ENCODE measurements at places on chromosomes 12 and 14.

DNA sequence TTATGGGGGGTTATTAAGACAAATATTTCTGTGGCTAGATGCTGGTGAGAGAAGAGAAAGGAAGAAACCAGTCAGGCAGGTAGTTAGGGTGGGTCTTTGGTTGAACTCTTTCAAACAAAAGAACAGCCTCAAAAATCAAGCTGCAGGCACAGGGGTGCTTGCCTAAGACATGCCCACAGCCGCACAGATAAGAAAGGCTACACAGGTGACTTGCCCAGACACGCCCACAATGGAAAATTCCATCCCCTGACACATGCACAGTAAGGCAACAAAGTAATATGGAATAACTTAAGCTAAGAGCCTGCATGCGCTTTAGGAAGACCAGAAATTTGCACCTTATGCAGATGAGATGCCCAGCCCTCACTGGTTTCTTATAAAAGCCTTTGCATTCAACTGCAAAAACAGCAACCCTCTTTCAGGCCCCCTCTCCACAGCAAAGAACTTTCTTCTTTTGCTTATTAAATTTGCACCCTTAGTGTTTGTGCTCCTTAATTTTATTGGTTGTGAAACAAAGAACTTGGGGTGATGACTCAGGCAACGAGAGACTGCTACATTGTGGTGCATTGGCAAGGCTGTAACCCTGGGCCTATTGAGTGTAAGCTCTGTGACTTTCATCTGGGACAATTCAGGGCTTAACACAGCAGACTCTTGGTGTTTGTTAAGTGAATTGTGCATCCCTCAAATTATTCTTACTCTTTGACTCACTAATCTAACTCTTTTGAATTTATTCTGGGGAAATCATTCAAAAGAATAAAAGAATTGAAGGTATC, 149.4 kb downstream of the RPAP3 start:
- no peak for DNase-seq

- peak; percentile 21 for DNase-seq
These were observed 75.4 kb upstream of the PWP1 start for GRCh38 chr12:107610021-107610859.

DNA sequence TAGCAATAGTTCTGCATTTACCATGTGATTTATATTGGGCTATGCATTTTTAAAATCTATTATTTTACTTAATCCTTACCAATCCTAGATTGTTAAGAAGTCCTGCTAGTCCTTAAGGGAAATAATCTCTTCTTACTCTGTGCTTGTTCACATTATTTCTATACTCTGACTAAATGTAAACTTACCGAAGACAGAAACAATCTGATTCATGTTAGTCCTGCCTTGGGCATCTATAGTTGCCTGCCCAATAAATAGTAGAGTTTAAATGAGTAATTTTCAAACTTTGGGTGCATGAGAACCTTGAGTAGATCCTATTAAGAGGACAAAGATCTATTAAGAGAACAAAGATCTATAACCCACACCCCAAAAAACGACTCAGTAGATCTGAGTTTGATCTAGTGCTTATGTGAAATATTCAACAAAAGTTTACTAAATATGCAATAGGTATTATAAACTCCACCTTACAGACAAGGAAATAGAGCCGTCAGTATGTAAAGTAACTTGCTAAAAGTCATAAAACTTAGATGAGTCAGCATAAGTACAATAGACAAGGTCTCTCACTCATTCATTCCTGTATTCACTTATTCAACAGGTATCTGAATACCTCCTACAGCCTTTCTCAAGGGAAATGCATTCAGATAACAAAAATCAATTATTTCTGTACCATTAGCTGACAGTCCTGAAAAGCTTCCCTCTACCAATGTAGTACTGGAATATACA, 127.6 kb downstream of the PAWR start:
- DNase-seq, result no peak

DNA sequence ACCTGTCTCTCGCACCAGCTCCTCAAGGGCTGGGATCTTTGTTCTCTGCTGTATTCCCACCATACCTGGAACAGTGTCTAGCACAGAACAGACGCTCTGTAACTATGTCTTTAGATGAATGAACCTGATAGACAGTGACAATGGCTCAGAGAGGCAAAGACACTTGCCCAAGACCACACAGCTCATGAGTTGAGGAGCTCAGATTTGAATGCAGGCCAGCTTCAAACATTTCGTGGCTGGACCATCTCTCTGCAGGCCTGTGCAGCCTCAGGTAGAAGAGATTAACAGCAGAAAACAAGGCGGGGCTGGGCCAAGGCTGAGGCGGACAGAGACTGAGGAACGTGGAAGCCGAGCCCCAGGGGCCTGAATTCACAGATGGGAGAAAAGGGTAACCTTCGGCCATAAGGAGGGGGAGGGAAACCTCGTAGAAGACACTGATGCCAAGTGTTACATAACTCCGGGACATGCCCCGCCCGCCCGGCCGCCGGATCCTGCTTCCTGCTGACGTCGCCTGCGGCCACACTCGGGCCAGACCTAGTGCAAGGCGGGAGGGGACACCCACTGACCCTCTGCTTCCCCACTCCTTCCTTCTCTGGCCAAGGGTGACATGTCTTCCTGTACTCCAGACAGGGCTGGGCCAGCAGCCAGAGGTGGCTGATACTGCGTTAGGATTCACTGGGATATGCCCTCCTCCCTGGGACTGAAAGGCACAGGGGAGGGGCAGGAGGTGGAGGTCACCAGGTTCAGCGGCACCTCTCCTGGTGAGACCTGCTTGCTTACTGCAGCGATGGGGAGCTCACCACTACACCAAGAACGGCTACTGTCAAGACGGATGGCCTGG, 86.8 kb downstream of the RFLNA start:
- no peak for DNase-seq

DNA sequence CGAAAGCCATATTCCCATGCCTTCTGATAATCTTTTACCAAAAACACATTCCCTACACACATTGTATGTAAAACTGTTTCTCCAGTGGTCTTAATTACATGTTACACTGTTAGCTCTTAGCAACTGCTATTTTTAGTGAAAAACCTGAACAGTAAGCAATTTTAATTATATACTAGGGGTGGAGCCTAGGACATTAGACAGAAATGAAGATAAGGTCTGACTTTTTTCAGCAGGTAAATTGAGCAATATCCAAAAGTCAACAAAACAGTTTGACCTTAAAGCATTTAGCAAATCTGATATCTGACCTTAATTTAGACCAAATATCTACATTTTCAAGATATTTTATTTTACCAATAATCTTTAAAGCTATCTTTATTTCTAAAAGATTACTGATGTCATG, 60.2 kb downstream of the PDE6H start:
- no peak for DNase-seq

DNA sequence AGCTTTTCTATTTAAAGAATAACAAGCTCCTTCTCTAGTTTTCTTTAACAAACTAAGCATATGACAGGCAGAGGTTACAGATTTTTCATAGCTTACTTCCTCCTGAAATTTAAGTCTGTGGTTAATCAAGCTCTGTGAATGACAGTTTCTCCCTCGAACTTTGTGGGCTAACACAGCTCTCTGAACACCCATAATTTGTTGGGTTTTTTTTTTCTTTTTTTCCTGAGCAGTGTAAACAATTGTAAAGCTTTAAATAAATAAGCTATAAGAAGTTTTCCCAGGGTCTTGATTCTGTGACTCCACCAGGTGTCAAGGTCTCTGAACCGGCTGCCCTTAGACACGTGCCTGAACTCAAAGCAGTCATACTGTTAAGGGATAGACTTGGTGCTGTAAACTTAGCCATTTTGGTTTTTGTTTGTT, 128.1 kb upstream of the AMIGO2 start:
- no peak for DNase-seq

DNA sequence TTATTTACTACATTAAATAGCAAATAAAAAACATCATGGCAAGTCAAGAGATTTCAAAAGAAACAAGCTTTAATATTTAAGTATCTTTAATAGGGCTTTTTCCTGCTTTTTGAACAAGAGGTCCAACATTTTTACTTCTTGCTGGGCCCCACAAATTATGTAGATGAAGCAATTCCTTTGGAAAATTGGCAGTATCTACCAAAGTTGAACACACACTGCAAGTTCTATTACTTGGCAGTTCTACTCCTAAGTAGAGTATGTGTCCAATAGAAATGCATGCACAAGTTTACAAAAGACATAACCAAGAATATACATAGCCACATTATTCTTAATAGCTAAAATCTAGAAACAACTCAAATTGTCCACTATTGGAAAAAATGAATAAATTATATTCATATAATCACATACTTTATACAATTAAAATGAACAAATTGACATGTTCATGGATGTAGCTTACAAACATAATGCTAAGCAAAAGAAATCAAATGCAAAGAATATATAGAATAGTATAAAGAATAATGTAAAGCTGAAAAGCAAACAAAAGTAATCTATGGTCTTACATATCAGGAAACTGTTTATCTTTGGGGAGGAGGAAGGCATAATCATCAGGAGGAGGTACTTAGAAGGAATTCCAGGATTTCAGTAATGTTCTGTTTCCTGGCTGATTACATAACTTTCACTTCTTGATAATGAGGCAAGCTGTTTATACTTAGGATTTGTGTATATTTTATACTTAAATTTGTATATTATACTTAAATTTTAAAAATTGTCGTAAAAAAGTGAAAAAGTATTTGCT, 6.5 kb upstream of the TMBIM4 start:
- no peak for DNase-seq

- no peak for DNase-seq
These were observed 18.9 kb downstream of the LMO3 start for GRCh38 chr12:16587110-16587453.

- no peak for DNase-seq
These were observed 150.3 kb upstream of the PTPRQ start for GRCh38 chr12:80293759-80294158.

DNA sequence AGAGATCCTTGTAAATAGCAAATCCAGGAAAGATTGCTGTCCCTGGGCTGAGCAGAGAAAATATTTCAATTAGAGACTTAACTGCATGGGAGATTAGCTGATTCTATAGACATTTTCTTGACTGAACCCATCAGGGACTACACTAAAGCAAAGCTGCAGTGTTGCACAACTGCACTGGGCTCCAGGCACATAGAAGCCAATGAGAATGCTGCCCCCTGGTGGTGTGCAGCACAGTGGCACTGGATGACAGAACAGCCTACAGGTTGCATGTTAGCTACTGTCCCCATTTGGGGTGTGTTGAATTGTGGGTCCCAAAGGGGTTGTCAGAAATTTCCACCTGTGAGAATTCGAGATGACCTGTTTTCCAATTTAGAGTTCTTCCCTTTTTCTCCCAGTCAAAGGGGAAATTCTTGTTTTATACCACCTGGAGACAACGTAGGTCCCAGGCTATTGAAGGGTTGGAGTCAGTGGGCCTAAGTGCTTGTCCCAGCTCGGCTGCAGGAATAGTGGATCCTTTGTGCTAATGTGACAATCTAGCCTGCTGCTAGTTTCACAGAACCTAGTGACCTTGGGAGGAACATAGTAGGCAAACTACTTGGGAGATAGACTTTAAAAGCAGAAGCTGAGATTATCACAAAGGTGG, 114.7 kb downstream of the SLC8A3 start:
- DNase-seq, result peak; percentile 42

DNA sequence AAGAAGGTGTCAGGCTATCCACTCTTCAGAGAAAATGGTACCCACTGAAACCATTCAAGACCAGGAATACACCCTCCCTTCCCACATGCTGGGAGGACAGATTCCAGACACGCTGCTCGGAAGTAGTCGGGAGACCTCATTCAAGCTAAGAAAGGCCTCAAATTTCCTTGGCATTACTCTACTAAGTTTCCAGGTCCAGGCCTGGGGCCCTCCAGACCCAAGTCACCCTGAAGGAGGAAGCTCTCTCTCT, 27.1 kb upstream of the RPLP0 start:
- DNase-seq, result no peak

DNA sequence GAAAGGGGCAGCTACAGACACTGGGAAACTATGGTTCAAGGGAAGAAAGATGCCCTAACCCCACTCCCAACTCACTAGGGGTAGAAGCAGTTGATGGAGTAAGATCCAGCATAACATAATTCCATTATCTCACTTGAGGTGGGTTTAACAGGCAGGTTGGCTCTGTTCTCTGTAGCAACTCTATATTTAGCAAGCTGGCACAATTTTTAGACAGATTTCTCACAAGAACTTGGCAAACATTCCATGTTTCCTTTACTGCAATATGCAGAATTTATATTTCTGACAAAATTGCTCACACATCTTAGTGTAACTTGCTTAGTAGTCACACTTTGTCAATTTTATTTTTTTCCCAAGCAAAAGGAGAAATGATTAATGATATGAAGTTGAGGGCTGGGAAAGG, 475.4 kb downstream of the RMST start:
- no peak for DNase-seq

GRCh38 chr14:100673085-100673806, 53.4 kb upstream of the DLK1 start:
- DNase-seq, result no peak

- no peak for DNase-seq
These were observed 4.6 kb upstream of the CYP46A1 start for GRCh38 chr14:99679543-99679942.

DNA sequence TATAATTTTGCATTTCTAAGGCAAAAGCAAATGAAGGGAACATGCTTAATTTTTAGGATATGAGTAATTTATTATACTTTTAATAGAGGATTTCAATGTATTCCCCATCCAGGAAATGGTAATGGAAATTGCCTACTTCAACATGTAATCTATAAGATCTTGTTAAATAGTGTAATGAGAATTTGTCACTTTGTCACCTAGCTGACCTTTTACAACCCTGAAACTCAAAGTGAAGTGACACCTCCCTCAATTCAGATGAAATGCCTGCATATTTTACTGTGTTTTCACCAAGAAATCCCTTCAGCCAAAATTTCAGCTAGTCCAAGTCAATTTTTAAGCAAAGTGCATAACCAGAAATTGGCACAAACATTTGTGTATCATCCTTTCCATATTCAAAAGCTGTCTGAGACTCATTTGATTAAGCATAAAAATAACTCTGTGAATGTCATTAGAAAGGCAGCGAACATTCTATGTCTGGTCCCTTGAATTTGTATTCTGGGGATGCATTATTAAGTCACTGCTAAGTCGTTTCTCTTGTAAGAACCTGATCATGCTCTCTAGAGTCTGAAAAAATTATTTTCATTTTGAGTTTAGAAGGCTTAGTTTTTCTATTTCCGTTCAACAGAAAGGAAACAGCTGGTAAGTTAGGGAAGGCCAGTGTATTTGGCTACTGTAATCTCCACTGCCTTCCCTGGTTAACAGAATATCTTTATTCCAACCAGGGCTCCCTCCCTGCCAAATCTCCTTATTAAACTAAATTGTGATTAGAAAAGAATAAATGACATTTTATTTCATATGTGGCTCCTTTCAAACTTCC, 100.8 kb downstream of the IGF1 start:
- DNase-seq, result no peak

DNA sequence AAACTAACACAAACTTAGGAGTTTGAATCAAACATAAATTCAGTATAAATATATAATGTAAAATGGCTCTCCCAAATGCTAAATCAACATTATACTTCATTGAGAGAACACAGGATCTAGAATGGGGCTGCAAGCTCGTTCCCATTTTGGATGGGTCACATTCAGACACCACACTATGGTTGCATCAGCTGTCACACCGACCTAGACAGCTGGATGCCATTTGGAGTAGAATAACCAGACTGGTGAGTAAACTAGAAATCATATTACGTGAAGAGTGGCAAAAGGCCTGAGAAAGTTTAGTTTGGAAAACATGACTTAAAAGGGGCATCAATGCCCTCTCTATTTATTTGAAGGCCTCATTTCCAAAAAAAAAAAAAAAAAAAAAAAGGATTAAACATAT, 430.4 kb downstream of the NPAS3 start:
- DNase-seq, result no peak

Data from stimulated activated CD4-positive, alpha-beta T cell treated with anti-CD3 and anti-CD28 coated beads, Interleukin-4, amount 100 ng/mL, for 1 hour (primary cell).